AG08396 (cell line): ENCODE measurements at places on chromosomes 5 and 9.

- no peak for DNase-seq
These were observed 18.9 kb downstream of the CARD19 start for GRCh38 chr9:93114984-93115335.

DNA sequence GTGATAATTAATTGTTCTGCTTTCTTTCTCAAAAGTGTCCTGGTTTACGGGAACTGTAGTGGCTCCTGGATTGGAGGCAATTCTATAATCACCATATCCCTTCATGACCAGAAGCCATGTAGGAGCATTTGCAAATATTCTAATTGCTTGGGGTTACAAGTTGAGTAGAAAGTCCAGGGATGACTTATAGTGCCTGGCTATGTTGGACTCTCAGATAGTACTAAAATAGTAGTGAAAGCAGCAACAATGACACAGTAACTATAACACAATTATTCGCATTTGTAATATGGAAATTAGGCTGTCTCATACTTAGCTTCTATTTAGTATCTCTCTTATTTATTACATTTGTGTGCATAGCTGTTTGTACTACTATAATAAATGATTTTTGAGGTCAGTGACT lies 712.5 kb upstream of the GRAMD2B start:
- DNase-seq, result no peak

- DNase-seq, result peak; percentile 18
These were observed 43.6 kb upstream of the TRAF1 start for GRCh38 chr9:120970244-120970643.

GRCh38 chr5:2430606-2431005 lies 320.9 kb downstream of the IRX2 start:
- no peak for DNase-seq

DNA sequence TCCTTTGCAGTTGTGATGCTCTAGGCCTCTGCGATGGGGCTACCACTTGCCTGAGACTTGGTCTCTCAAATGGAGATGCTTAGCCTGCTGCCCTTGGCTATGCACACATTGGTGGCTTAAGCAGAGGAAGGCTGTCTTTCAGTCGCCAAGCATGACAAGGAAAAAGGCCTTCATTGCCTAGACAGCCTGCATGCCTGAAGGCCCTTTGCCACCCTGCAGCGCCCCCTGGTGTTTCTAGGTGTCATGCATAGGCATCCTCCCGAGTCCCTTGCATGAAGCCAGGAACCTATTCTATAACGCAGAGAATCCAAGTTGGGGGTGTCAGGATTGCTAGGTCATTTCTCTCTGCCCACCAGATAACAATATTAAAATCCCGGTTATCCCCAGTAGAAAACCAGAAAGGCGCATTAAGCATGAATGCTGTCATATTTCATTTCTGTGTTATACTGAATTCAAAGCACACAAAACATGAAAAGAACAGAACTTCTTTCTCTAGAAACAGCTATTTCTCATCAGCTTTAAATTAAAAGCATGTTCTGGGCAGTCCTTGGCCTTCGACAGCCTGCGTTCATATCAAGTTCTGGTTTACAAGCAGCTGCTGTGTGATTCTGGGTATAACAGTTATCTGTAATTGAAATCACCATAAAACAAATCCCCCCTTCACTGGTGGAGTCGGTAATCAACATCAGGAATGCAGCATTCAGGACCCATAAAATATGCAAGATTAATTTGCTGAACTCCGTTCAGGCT lies 59.7 kb upstream of the TRPC7 start:
- peak; percentile 75 for DNase-seq

GRCh38 chr9:131942146-131942720 lies 137.4 kb downstream of the MED27 start:
- DNase-seq, result no peak

- no peak for DNase-seq
These were observed 242.1 kb downstream of the BNC2 start for GRCh38 chr9:16628413-16628812.
